Fibroblast of gingiva (primary cell): ENCODE measurements at places on chromosomes 11 and 22.

DNA sequence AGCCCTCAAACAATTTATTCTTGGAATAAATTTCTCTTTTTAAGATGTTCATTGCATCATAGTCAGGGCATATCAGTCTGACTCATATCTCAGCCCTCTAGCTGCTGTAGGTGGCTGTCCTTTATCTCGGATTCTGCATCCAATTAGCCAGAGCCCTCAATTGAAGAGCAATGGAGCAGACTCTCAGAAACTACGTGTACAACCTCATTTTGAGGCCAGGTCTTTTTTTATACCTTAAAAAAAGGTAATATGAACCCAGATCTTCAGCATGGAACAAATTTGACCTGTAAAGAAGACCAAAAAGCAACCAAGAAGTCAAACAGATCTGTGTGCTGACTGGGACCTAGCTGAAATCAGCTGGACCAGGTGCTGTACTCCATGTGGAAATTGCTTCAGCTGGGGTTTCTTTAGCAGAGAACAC lies 8.7 kb downstream of the OR52A5 start:
- DNase-seq: no peak

GRCh38 chr22:16933291-16934282 lies 74.4 kb downstream of the GAB4 start:
- no peak for DNase-seq

DNA sequence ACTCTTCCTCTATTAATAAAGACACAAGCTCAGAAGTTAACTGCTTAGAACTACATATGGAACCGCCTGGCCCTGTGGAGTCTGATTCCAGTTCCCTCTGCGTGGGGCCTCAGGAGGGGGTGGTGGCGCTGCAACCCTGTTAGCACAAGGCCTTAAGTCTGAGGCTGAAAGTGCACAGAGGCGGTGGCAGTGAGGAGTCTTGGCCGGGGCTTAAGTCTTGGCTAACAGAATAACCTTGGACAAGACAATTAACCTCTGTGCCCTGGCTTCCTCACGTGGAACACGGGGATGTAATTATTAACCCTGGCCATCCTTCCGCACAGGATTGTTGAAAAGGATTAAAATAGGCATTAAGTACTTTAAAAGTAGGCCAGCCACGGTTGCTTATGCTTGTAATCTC lies 191.5 kb downstream of the CEP164 start:
- no peak for DNase-seq

- peak; percentile 34 for DNase-seq
Measured at GRCh38 chr22:36160499-36160942, at the start of gene APOL3. Gene APOL3, minus strand, starts transcription at chr22:36160755. Its CDS starts 11,700 bp downstream, at chr22:36149055.

DNA sequence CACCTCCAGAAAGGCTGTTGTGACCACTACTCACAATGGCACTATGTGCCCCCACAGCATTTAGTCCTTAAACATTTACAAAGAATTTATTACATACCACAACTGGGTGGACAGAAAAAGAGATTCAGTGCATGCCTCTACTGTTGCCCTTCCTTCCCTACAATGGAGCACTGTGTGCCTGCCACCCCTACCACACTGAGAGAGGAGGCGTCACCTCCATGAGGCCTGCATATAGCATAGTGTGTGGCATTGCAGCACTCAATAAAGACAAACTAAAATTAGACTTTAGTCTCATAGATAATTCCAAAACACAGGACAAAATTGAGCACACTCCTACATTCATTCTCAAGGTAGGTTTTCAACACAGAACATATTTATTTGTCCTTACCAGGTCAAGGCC lies 25.8 kb downstream of the THAP12 start:
- DNase-seq: no peak

DNA sequence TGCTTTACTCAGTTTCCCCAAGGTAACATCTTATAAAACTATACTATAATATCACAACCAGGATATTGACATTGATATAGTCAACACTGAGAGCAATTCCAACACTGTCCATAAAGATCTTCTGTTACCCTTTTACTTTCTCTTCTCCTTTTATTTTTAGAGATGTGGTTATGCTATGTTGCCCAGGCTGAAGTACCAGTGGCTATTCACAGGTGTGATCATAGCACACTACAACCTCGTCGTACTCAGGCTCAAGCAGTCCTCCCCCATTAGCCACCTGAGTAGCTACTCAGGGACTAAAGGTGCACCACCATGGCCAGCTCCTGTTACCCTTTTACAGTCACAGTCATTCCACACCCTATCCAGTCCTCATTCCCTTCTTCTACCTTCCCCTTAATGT lies 119.7 kb downstream of the CWF19L2 start:
- DNase-seq: no peak
